ENCODE measurements at places on chromosomes 1 and 21.

- DNase-seq = no peak
Observed at GRCh38 chr1:38217316-38217715, 170.7 kb upstream of the POU3F1 start.

GRCh38 chr21:33964706-33965325, 49.2 kb upstream of the ATP5PO start:
- DNase-seq = no peak

GRCh38 chr21:15390049-15390448, 325.2 kb upstream of the NRIP1 start:
- DNase-seq = no peak

DNA sequence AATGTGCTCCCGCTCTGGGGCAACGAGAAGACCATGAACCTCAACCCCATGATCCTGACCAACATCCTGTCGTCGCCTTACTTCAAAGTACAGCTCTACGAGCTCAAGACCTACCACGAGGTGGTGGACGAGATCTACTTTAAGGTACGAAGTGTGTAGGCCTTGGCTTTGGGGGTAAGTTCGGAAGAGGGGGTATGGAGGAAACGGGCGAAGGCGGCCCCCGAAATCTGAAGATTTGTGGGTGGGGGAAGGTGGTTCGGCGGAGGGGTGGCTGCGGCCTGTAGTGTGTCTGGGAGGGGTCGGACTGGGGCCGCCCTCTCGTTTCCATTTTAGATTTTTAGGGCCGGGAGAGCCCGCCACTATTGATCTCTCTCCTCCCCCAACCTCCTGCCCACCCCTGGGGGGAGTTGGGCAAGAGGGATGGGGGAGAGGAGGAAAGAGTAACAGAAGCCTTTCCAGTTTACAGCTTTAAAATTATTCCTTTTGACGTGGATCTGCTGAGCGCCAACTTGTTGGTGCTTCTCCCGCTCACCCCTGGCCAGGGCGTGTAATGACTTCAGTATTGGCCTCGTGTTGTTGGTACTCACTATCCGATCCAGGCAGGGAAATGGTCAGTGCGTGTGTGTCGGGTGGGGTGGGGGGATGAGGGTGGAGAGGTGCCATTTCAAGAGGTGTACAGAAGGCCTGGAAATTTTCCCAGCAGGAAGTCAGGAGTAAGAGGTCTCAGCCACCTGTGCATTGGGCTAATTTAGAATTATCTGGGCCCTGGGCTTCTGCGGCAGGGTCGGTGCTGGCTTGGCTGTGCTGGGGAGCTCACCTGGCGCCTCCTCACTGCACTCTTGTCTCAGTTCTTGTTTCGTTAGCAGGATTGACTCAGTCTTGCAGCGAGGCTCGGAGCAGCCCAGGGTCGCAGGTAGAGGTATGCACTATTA, 880 bp downstream of the PRPF38B start:
- peak; percentile 43 for DNase-seq

DNA sequence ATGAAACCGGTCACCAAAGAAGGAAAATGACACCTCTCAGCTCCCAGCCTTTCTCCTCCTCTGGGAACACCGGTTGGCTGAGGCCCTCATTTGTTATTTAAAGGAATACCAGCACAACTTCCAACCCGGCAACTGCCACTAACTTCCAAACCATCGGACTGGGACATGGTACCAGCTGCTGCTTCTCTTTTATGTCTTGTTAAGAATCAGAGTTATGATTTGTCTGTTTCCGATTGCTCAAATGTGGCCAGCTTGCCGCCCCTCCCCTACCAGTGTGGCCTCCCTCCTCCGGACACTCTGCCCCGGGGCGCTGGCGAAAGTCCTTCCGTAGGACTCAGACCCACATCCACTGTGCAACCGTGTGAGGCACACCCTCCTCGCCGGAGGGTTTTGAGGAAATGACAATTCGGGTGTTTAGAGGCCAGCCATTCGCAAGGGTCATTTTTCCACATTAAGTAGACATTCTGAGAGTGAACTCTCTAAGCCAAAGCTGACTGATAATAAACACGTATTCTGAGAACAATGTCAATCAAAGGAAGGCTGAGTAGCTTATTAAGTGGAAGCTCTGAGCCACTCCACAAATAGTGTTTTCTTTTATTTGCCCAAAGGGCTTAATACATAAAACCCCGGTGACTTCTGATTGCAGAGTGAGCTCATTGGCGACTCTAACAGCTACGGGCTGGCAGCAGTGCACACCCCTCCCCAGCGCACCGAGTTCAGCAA, 5.5 kb downstream of the RIPK4 start:
- DNase-seq = no peak

- DNase-seq = no peak
Observed at GRCh38 chr1:57020216-57020615, 54.4 kb upstream of the C8B start.

DNA sequence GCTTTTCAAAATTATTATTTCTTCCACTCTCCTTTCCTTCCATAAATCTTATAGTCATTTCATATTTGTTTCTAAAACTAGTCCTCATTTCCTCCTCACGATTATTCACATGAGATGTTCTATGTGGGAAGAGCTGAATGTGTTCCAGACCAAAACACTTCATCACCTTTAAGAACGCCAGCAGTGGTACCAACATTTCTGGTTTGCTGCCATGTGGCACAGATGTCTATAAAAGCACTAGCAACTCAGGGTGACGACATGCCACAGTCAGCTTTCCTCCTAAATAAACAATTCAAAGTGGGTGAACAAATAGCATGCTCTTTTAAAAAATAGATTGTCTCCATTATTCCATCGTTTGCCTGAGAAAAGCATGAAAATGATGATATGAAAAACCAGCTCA, 1217.8 kb upstream of the ADGRL2 start:
- no peak for DNase-seq

GRCh38 chr21:32253215-32253641, 25.6 kb downstream of the MIS18A start:
- DNase-seq = no peak

DNA sequence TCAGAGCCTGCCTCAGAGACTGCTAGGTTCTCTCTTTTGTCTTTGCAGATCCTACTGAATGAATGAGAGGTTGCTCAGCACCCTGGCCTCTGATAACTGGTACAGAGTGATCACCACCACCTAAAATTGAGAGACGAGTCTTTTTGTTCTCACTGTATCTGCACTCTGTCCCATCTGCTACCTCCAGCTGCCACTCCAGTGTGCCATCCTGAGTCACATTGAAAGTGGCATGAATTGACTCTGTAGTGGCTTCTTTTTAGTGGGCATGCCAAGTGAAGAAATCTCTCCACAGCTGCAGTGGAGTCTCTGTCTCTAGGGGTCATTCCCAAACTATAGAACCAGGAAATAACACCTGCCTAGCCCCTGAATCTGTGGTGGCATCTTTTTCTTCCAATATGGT, 14.7 kb downstream of the CAMK1G start:
- DNase-seq = no peak

DNA sequence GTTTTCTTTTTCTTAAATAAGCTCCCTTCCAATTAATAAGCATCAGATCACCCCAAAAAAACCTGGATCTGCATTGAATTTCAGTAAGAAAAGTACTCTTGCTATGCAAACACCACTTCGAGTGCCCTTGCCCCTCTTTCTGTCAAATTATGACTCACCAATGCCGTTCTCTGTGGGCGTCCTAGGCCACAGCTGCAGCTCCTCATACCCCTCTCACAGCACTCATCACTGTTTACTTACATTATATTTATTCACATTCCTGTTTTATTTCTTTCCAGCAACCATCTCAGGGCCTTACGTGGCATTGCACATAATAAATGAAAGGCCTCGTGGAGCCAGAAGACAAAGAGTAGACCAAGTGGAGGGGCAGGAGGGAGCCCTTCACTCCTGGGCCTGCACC, 99.1 kb upstream of the CTTNBP2NL start:
- DNase-seq = no peak

GRCh38 chr1:33384040-33384812, 46.7 kb downstream of the PHC2 start:
- DNase-seq = peak; percentile 69

GRCh38 chr21:36647279-36648093, 51.4 kb upstream of the SIM2 start:
- no peak for DNase-seq

- no peak for DNase-seq
Observed at GRCh38 chr1:90945287-90945686, 76.5 kb downstream of the ZNF644 start.

- no peak for DNase-seq
Observed at GRCh38 chr1:65097076-65097475, 50.9 kb upstream of the AK4 start.

DNA sequence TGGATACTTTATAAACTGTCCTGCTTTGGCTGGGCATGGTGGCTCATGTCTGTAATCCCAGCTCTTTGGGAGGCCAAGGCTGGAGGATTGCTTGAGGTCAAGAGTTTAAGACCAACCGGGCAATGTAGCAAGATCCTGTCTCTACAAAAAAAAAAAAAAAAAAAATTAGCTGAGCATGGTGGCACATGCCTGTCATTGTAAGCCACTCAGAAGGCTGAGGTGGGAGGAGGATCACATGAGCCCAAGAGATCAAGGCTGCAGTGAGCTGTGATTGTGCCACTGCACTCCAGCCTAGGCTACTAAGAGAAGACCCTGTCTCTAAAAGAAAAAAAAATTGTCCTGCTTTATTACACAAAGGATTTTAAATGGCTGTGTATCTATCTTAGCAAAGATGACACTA, 95.2 kb downstream of the LBR start:
- DNase-seq = no peak

- no peak for DNase-seq
Observed at GRCh38 chr1:200153277-200154055, 126.0 kb downstream of the NR5A2 start.

DNA sequence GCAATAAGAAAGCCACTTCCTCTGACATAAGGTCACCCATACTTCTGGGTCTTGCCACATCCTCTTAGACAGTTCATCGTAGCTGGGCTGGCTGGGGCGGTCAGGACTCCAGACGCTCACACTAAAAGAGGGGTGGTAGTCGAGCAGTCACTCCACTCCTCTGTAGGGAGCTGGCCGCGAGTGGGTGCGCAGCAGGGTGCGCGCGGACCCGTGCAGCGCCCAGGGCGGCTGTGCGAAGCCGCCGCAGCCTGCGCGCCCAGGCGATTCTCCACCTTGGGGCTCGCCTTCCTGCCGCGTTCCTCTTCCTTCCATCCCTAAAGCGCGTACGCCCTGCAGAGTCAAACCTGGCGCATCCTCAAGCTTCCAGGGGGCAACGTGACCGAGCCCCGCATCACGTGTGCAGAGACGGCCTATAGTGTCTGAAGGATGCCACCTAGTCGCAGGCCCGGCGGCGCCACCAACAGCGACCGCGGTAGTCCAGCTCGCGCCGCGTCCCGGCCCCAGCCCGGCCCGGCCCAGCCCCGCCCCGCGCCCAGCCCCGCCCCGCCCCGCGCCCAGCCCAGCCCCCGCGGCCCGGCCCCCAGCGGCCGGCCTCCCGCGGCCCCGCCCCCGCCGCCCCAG, 360 bp upstream of the PRDX6 start:
- peak; percentile 85 for DNase-seq

GRCh38 chr1:189550498-189550897, 927.2 kb downstream of the BRINP3 start:
- DNase-seq = peak; percentile 64

GRCh38 chr1:161953256-161953920, 70.3 kb downstream of the OLFML2B start:
- DNase-seq = no peak

All from DMS 273 treated with DMSO at 0.1 percent for 48 hours (cell line).